Neural crest cell (in vitro differentiated cells): ENCODE measurements at places on chromosomes 3 and 15. TPM values are rescaled to one million over a fixed set of nuclear protein-coding genes. Genes with fewer than 3 reads are reported as not detected.

DNA sequence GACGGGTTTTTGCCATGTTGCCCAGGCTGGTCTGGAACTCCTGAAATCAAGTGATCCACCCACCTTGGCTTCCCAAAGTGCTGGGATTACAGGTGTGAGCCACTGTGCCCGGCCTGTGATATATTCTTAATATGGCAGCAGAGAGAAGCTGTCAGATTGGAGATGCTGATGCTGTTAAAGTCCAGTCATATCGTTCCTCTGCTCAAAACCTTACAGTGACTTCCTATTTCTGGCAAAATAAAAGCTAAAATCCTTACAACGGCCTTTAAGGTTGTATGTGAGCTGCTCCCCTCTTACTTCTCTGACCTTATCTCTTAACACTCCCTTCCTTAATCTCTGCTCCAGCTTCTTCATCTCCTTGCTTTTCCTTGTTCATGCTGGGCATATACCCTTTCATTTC, 26.6 kb upstream of the MGA start:
- no peaks in the 10 kb centered on the region for H3K36me3 ChIP-seq
- no peak overlapping the region for H3K4me3 ChIP-seq
- no peaks in the 10 kb centered on the region for H3K27me3 ChIP-seq

DNA sequence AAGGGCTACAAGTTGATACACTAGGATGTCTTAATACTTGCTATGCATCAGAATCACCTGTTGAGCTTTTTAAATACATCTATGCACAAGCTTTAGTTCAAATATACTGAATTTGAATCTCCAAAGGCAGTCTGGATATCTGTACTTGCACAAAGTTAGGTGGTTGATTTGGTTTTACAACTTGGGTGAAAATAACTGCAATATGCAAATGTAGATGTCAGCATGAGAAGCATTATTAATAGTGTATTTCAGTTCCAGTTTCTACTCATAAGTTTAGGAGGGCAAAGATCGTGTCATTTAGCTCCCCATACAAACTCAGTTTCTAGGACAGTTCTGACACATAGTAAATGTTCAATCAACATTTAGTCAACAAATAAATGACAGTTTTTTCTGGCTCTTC, 25.6 kb downstream of the IQCB1 start:
- H3K4me1 ChIP-seq: no peaks in the 10 kb centered on the region
- H3K36me3 ChIP-seq: peaks cover 25% of the 10 kb centered on the region
- no peak for DNase-seq

- DNase-seq: no peak
- no peaks in the 10 kb centered on the region for H3K27me3 ChIP-seq
- H3K4me1 ChIP-seq: peaks cover 17% of the 10 kb centered on the region
These were observed 670 bp upstream of the ATP13A3 start for GRCh38 chr3:194487289-194488054.

DNA sequence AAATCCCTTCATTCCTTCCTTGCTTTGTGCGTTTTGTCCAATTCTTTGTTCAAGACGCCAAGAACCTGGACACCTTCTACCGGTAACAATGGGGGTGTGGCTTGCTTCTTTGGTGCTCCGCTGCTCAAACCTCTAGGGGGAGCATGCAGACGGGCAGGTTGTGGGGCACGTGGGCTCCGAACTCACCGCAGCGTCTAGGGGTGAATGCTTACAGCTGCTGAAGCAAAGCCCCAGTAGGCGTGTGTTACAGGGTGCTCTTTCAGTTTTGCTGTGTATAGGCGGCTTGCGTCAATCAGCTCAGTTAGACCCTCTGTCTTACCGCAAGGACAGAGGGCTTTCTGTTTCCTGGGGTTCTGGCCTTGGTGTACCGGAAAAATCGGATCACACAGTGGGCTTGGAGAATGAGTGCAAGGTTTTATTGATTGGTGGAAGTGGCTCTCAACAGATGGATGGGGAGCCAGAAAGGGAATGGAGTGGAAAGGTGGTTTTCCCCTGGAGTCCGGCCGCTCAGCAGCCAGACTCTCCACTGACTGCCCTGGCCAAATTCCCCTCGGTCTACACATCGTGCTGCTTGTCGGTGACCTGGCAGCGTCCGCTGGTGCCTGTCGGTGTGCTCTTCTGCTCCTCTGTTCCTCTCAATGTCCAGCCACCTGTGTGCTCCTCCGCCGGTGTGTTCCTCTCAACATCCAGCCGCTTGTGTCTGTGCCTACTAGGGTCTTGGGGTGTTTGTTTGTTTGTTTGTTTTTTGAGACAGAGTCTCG, 1.2 kb upstream of the LRRC34 start:
- H3K4me1 ChIP-seq: peaks cover 28% of the 10 kb centered on the region
- peaks cover 10% of the 10 kb centered on the region for H3K36me3 ChIP-seq
- H3K27ac ChIP-seq: peak overlapping the region; percentile 39

DNA sequence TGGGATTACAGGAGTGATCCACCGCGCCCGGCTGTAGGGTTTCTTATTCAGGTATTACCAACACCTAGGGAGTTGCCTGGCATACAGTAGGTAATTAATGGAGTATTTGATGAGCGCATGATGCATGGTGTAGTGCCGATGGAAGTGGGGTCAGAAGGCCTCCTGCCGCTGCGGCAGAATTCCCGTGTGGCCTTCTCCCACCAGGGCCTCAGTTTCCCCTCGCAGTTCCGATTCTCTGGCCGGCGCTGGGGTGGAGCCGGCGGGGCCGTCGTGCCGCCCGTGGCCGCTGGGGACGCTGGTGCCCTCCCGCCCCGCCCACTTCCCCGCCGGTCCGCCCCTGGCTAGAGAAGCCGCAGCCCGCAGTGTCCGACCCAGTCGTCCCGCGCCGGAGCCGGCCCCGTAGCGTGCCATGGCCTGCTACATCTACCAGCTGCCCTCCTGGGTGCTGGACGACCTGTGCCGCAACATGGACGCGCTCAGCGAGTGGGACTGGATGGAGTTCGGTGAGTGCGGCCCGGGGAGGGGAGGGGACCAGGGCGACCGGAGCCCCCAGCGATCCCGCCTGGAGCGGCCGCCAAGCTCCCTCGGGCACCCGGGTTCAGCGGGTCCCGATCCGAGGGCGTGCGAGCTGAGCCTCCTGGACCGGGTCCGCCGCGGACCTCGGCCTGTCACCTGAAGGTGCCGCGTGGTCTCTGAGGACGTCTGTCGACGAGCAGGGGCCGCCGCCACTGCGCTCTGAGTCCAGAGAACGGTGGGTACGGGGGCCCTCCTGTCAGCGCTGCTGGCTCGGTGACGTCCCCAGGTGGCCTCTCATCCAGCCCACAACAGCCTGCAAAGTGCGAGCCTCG, at the start of gene IRAK2:
TSS of gene IRAK2 (plus strand) at position 374 of the 848 bp plus-strand sequence. CDS start at position 410, 36 bp downstream.
- H3K4me3 ChIP-seq: peak within 1 kb of the TSS; percentile 75
- no peaks in the 10 kb centered on the region for H3K4me1 ChIP-seq
- peaks cover 7% of the 10 kb centered on the region for H3K27me3 ChIP-seq

GRCh38 chr3:165852191-165852590, 15.0 kb upstream of the BCHE start:
- H3K27me3 ChIP-seq: no peaks in the 10 kb centered on the region
- H3K4me3 ChIP-seq: no peak overlapping the region
- DNase-seq: no peak
- H3K27ac ChIP-seq: no peak overlapping the region

DNA sequence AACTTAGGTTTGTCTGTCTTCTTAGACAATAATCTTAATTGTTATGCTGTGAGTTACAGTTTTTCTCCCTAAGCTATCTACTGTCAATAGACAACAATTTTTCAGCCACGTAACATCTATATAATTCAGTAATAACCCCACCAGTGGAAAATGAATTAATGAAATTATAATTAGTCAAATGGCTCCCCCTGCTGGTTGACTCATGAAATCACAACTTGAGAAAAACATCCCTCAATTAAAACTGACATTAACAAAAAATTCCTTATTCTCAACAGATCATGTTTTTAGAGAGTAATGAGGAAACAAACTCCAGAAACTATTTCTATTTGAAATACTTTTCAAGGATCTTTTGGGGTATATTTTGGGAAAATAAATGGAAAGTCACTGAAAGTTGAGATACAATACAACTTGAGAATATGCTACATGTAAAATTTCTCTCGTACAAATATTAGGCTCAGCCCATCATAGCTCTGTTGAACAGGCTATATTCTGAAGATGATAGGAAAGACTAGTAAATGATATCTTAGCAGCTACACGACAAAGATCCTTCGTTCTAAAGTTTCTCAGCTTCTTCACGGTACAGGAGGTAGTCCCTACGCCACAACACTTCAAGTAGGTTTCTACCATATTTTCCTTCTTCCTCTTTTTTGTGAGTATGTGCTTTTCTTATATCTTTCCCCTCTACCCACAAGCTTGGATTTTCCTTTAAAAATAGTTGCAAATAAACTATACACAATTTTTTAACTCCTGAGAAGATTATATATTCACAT, 20.7 kb downstream of the PPP1R2 start:
- no peaks in the 10 kb centered on the region for H3K4me1 ChIP-seq
- H3K4me3 ChIP-seq: no peak overlapping the region
- H3K27me3 ChIP-seq: no peaks in the 10 kb centered on the region
- no peak overlapping the region for H3K27ac ChIP-seq
- peak; percentile 38 for DNase-seq
- peaks cover 3% of the 10 kb centered on the region for H3K36me3 ChIP-seq

- H3K36me3 ChIP-seq: peaks cover 8% of the 10 kb centered on the region
- H3K27me3 ChIP-seq: no peaks in the 10 kb centered on the region
- H3K4me1 ChIP-seq: peaks cover 4% of the 10 kb centered on the region
- no peak overlapping the region for H3K4me3 ChIP-seq
- no peak for DNase-seq
These were observed 29.9 kb downstream of the UBE3A start for GRCh38 chr15:25408929-25409328.

- no peak for DNase-seq
- H3K4me1 ChIP-seq: no peaks in the 10 kb centered on the region
- no peak overlapping the region for H3K4me3 ChIP-seq
These were observed 17.0 kb upstream of the GHSR start for GRCh38 chr3:172465281-172465680.

DNA sequence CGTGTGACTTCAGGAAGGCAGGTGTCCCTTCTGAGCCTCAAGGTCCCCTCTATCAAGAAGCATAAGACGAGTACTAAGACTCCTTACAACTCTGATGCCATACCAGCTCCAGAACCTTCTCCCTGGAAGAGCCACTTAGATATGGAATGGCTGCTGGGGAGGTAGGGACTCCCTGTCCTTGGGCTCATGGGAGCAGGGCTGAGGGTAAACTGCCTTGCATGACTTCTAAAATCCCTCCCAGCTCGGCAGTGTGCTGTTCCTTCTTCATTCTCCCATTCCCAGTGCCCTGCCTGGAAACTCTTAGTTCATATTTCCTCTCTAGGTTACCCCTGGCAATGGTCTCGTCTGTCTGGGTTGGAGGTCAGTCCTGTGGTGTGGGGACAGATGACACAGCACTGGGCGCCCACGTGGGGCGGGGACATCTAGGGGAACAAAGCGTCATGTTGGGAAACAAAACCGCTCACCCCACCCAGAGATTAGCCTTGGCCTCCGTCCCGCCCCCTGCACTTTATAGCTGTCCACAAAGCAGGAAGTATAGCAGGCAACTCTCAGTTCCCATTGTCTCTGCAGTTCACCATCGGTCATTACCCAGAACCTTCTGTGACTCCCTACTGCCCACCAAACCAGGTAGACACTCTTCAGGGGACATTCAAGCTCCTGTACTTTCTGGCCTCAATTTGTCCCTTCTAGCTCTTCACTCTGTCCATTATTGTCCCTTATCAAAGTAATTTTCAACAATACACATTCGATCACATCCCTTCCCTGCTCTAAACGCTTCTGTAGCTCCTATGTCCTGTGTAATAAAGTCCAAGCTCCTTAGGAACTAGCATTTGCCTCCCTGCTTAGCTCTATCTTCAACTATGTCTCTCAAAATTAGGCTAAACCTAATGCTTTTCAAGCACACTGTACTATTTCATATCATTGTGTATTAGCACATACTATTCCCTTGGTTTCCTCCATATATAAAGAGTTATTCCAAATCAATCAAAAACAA, 73.8 kb downstream of the IQSEC1 start:
- peak overlapping the region; percentile 17 for H3K4me3 ChIP-seq
- peaks cover 13% of the 10 kb centered on the region for H3K27me3 ChIP-seq
- H3K4me1 ChIP-seq: peaks cover 35% of the 10 kb centered on the region
- DNase-seq: no peak
- H3K27ac ChIP-seq: no peak overlapping the region
- H3K36me3 ChIP-seq: no peaks in the 10 kb centered on the region

DNA sequence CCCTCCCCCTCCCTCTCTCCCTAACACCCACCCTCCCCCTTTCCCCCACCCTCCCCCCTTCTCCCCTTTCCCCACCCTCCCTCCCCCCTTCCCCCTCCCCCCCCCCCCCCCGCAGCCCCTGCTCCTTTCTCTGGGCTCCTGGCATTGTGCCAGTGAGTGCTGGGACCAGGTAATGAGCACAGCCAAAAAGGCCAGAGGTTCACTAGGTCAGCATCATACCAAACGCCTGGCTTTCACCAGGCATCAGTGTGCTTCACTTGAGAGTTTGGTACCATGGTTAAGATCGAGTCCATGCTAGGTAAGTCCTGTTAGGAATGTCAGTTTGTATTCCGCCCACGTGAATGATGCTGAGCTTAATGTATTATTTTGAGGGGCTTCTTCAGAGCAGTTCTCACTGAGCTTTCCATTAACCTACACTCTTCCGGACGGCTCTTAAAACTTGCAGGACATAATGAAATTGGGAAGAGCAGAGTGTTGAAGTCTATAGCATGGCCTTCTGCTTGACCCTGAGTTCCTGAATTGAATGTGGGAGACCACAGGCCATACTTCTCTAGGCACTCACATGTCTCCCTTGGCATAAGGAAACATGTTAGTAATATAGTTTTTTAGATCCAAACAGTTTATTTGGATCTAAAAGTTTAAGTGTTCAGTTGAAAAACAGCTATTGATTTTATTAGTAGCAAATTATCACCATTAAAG, 45.6 kb downstream of the SENP2 start:
- no peak overlapping the region for H3K27ac ChIP-seq
- H3K4me3 ChIP-seq: peak overlapping the region; percentile 11
- no peaks in the 10 kb centered on the region for H3K27me3 ChIP-seq
- no peak for DNase-seq
- H3K4me1 ChIP-seq: no peaks in the 10 kb centered on the region
- peaks cover 2% of the 10 kb centered on the region for H3K36me3 ChIP-seq

- H3K27ac ChIP-seq: no peak overlapping the region
- peaks cover 5% of the 10 kb centered on the region for H3K27me3 ChIP-seq
- no peak for DNase-seq
- H3K4me1 ChIP-seq: no peaks in the 10 kb centered on the region
- H3K36me3 ChIP-seq: no peaks in the 10 kb centered on the region
These were observed 61.2 kb upstream of the NEO1 start for GRCh38 chr15:72991026-72991425.

C2CD4B gene
- total RNA-seq: not detected in 2 replicates

CDHR4 gene
- 0.12 and 0.16 TPM in 2 replicates for total RNA-seq

CISH gene
- 8.1 and 8.6 TPM in 2 replicates for total RNA-seq

SHC4 gene
- total RNA-seq: 4.9 and 5.0 TPM in 2 replicates

ALDH1A2 gene
- total RNA-seq: 0.91 and 1.7 TPM in 2 replicates

SPINK8 gene
- not detected in 2 replicates for total RNA-seq

LEKR1 gene
- total RNA-seq: 1.1 and 1.8 TPM in 2 replicates

CEP19 gene
- total RNA-seq: 5.8 and 6.3 TPM in 2 replicates

PAQR9 gene
- total RNA-seq: 1.8 and 1.9 TPM in 2 replicates

SOX2 gene
- total RNA-seq: 105 and 110 TPM in 2 replicates

CELF6 gene
- total RNA-seq: 1.1 and 1.3 TPM in 2 replicates

NEIL1 gene
- total RNA-seq: 18.4 and 20.4 TPM in 2 replicates

ACTC1 gene
- 2.4 and 2.8 TPM in 2 replicates for total RNA-seq
